Stimulated activated CD8-positive, alpha-beta memory T cell treated with anti-CD3 and anti-CD28 coated beads, Interleukin-4, amount 100 ng/mL, for 4 hours (primary cell): ENCODE measurements at places on chromosomes 6 and 20.

DNA sequence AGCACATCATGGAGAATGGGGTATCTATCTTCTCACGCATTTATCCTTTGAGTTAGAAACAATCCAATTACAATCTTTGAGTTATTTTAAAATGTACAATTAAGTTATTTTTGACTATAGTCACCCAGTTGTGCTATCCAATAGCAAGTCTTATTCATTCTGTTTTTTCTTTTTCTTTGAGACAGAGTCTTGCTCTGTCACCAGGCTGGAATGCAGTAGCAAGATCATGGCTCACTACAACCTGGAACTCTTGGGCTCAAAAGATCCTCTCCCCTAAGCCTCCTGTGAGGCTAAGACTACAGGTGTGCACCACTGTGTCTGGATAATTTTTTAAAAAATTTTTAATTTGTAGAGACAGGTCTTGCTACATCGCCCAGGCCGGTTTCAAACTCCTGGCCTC lies 201.5 kb upstream of the ZNF217 start:
- DNase-seq = no peak

GRCh38 chr20:46230801-46231282 lies 77.5 kb downstream of the CDH22 start:
- DNase-seq = no peak

GRCh38 chr20:14384416-14385175 lies 47.2 kb upstream of the FLRT3 start:
- no peak for DNase-seq

GRCh38 chr6:7261852-7262461 lies 51.0 kb downstream of the SSR1 start:
- DNase-seq = no peak

DNA sequence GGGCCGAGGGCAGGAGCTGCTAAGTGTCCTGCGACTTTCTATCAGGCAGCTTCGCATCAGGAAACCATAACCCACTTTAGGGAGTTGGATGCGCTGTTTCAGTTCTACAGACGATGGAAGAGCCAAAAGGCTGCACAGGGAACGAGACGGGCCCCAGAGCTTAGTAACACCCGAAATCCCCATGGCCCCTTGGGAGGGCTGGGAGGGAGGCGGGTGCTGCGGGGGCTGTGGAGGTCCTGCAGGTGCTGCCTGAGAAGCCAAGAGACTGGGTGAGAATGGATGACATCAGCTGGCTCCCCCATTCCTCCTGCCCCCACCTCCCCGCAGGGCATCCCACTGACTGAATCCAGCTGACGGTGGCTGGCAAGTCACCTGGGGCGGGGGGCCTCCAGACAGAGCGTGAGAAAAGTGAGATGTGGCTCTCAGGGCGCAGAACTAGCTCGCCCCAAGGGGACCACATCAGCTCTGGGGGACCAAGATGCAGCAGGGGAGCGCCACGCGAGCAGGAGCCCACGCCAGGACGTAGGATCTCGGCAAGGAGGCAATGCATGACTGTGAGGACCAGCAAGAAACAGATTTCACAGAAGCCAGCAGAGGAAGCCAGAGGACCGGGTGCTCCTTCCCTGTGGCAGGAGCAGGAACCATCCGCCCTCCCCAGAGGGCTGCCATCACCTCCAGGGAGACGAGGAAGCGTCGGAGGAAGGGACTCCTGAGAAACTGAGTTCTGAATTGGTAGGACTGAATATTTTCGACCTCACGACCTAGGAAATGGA lies 36.8 kb downstream of the PNLDC1 start:
- DNase-seq = no peak

GRCh38 chr6:42674780-42675179 lies 47.6 kb downstream of the PRPH2 start:
- no peak for DNase-seq

GRCh38 chr20:39893003-39893685 lies 795.9 kb downstream of the MAFB start:
- DNase-seq = no peak

GRCh38 chr6:132713352-132714134 lies at the start of gene VNN1:
Gene VNN1, minus strand, starts transcription at chr6:132714055. Its CDS starts 20 bp downstream, at chr6:132714035.
- no peak for DNase-seq
